SK-MEL-5 (cell line): ENCODE measurements at places on chromosomes 2 and 18.
A peak's percentile ranks its signal among the peaks of the same experiment; 100 is the strongest.

DNA sequence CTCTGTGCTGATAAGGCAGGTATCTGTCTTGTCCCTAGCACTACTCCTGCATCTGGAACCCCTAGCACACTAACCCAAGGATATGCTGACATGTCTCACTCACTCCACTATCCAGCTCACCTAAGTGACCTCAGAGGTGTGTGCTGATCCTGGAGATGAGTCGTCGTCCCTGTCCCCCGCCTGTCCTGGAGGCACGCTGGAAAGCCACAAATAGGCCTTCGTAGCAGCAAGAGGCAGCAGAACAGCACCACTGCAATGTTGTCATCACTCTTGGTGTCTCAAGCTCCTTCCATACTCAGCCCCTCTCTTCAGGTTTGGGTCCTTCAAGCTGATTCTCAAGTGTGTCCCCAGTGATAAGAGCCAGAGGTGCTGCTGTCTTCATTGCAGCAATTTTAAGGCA lies 73.0 kb upstream of the ITGA6 start:
- DNase-seq = no peak

- peak; percentile 3 for DNase-seq
Measured at GRCh38 chr18:51196811-51197660, 445 bp downstream of the MEX3C start.

DNA sequence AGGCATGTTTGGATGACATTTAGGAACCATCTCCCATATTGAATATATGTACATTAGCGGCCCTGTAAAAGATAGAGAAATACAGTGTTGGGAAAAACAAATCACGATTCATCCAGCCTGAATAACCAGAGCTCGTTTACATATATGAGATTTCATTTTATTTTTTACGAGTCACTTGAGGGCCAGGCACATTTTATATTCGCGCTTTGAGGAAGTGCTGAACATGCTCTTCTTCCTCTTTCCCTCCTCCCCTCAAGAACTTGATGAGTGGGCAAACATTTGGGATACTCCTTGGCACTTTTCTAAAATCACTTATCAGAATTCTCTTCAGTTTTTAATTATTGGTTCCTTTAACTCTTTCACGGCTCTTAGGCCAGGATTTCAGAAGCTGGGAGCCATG lies 268.0 kb upstream of the TANK start:
- DNase-seq = no peak

DNA sequence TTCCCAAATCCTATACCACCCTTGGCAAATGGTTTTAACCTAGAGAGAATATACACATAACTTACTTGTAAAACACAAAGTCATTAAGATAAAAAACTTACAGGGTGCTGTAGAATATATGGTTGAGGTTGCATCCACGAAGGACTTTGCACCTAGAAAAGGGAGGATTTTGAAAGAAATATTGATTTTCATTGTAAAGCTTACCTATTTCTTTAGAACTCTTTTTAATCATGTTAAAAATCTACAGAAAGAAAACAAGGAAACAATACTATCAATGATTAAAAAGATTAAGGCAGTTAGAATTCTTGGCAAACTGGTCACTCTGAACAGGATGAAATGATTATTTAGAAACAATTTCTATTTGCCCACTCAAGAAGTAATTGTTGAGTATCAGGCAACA lies 81.1 kb upstream of the ITGB6 start:
- DNase-seq = no peak
